ENCODE measurements at places on chromosomes 4 and X.

GRCh38 chr4:24965627-24966026, 52.8 kb upstream of the CCDC149 start:
- no peak for DNase-seq

- DNase-seq: no peak
Measured at GRCh38 chr4:134382478-134383227, 181.1 kb upstream of the PABPC4L start.

DNA sequence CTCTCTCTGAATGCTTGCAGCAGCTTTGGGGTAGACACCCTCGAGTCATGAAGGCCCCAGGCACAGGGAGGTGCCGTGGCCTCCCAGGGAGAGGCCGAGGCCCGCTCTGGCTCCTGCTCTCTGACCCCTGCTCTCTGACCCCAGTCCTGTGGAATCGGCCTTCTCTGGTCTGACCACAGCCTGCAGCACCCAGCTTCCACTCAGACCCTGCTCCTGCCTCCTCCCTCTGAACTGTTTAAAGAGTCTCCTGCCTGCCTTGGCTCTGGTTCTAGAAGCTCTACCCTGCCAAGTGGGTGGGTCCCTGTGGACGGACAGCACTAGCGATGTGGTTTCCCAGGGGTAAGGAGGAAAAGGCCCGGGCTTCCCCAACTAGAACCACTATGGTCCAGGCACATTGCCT, 78.2 kb upstream of the TMEM150C start:
- no peak for DNase-seq

- no peak for DNase-seq
Measured at GRCh38 chr4:99587309-99587708, 12.7 kb downstream of the MTTP start.

DNA sequence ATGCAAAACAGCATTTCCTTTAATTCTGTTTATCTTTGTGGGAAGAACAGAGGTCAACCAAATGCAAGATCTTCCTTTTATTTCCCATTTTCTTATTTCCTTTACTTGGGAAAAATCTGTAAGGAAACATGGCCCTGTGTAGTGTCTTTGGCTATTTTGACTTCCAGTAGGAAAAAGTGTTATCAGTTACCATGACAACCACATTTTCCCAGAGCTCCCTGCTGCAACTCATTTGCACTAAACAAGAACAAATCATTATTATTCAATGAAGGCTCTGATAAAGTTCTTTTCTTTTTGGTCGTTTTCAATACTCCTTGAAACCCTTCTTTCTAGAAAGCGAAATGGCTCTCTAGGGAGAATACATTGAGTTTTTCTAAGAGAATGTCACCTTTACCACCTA, 117.2 kb upstream of the DDX53 start:
- no peak for DNase-seq

DNA sequence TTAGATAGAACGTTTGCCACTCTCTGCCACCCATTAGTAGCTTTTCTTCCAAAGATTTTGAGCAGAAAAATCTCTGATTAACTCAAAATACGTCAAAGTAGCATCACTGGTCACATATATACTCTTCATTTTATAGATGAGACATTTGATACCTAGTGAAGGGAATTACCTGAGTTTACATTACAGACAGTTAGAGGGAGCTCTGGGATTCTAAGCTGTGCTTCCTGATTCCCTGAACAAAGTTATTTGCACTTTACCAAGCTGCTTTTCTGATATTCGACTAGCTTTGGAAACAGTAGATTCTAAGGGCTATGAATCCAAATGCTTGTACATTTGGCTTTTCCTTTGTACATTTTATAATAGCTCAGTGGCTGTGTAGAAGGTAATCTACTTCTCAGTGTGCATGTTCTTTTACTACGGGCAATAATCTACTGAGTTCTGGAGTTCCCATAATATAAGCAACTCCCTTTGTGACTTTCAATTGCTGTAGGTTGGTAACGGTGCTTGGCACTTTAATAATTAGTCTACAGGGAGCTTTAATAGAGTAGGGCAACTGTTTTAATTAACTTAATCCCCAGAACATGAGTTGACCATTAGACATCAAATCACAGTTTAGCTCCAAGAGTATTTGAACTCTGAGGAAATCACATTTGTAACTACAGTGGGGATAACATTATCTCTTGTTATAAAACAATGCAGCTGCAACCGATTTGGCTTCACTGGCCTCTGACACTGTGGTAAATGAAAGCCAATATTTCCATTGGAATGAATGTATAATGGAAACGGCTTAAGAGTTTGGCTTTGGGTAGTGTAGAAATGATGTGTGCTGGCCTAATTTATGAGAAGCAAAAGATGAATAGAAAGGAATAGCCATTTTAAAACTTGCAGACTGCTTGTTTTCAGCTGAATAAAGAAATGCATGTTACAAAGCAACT, 1602.4 kb downstream of the STIM2 start:
- no peak for DNase-seq

GRCh38 chrX:358651-359143, 28.0 kb downstream of the PPP2R3B start:
- no peak for DNase-seq

- DNase-seq: no peak
Measured at GRCh38 chr4:41331224-41331623, 74.5 kb downstream of the UCHL1 start.
